ENCODE measurements at places on chromosomes 5 and 9.

DNA sequence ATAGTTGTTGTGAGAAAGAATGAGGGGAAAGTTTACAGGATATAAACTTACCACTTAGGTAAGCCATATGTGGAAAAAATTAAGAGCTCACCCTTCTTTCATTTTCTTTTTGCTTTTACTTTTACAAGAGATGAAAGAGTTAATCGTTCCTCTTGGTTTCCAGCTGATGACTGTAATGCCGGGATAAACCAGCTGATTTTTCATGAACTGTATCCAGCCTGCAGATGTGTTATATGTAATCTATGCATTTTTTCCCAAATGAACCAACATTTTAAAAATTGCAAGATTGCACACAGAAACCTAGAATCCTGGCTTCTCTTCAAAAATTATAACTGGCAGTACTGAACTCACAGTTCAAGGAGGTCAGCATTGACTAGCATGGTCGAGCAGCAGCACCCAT, 185.9 kb downstream of the GRIA1 start:
- DNase-seq: no peak

DNA sequence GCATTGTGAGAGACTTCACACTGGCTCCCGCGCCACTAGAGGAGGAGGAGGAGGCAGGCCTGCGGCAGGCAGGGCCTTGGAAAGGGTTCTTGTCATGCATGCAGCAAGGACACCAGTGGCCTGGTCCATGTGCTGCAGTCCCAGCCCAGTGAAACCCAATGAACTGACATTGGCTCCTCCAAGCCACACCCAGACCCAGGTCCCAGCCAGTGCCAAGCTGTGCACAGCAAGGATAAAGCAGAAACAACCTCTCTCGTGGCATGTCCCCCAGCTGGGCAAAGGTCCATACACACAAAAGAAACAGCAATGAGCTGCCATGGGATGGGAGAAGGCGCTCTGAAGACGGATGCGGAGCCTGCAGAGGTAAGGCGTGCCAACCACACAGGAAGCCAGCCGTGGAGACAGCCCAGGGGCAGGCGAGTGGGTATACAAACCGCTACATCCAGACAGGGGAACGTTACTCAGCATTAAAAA, 89.2 kb downstream of the SEMA4D start:
- DNase-seq: no peak

GRCh38 chr9:137109250-137110146, 5.0 kb downstream of the DPP7 start:
- DNase-seq: no peak

DNA sequence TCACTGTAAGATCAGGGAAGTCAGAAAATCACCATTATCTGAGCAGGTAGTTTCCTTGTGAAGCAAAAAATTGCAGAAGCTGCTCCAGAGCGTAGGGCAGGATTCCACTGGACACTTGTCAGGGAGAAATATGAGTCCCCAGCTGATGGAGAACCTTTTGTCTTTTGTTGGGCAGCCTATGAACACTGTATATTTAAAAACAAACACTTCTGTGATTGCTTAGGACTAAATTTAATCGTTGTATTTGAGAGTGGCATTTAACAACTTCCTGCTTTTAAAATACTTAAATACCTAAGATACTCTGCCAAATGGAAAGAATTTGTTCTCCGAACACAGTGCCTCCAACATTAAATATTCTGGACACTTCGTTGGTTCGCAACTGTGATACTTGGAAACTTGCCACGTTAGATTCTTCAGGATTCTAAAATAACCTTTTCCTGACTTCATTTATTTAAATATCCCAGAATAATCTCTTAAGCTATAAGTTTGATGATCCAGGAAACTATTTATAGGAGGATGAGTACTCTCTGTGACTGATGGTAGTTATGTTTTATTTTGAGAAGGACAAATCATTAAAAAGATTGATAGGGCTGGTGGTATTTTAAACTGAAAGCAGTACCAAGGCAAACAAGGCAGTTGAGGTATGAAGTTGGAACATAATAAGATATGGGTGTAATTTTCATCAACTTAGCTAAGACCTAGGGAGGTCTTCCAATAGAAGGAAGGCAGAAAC, 2.7 kb upstream of the HSPA4 start:
- DNase-seq: peak; percentile 52

- DNase-seq: no peak
These were observed 617.6 kb downstream of the IRX1 start for GRCh38 chr5:4212981-4213819.

GRCh38 chr5:9681706-9682105, 51.6 kb upstream of the TAS2R1 start:
- no peak for DNase-seq

DNA sequence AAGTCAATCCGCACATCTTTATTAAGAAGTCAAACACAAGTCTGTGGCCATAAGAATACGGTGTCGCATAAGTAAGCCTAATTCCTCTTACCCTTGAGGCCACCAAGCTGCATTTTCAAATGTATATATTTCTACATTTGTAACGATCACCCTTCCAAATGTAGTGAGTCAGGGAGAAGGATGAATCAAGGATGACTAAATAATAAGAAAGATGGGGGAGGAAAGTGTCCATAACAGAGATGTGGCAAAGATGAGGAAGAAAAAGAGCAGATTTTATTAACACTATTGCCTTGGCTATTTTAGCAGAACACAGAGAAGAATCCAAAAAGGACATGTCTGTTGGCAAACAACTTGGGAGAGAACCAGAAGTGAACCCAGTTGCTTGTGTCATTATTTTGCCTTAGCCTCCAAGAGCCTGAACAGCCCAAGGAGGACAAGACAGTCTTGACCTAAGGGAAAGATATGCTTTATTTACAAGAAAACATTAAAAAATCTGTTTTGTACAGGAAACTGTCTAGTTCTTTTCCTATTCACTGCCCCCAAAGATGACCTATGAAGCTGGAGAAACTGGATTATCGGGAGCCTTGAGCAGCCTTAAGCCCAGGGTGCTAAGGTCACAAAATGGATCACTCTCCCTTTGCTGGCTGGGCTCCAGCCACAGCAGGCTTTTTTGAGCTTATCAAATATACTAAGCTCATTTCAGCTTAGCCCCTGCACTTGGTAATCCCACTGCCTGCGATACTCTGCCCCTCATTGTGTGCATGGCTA, 101.5 kb downstream of the PLCXD3 start:
- no peak for DNase-seq

- no peak for DNase-seq
These were observed 58.4 kb upstream of the IL17B start for GRCh38 chr5:149437391-149438040.

DNA sequence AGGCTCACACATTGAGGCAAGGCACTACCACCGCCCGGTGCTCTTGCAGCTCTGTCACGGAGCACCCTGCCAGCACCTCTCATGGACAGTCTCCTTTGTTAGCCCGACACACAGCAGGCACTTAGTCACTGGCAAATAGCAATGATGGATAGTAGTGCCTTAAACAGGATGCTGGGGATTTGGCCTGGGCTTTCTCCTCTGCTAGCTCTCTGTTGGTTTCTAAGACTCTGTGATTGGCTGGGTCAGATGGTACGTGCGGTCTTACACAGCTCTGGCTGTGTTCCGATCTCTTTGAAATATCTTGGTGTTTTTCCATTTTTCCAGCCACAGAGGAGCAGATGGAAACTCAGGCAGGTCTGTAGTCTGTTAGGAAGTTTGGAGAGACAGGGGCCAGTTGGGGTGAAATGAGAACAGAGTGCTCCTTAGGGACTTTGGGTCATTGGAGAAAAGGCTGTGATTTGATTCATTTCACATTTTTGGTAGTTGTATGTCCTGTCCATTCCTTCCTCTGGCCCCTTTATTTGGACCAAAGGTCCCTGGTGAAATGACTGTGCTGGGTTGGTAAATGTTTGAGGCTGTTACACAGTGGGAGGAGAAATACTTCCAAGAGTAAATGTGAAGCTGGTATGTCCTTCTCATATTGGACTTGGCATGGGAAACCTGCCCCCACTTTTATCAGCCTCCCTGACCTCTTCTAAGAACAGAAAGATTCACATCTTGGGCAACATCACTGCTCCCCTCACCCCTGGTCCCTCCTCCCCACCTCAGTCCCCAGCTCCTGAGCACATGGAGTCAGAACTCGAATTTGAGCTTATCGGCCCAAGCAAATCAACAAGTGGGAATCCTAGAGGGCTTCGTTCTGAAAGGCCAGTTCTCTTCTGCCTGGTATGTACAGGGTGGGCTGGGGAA, 3.4 kb downstream of the SMIM3 start:
- DNase-seq: peak; percentile 93

- no peak for DNase-seq
These were observed 37.3 kb upstream of the ZNF622 start for GRCh38 chr5:16502866-16503265.

All from AG04449 (cell line).